Gastroesophageal sphincter (tissue), 4 donors: ENCODE measurements at places on chromosomes 5 and 9.

- ATAC-seq = no peak
Measured at GRCh38 chr5:130601-131131, 38.7 kb downstream of the PLEKHG4B start.

DNA sequence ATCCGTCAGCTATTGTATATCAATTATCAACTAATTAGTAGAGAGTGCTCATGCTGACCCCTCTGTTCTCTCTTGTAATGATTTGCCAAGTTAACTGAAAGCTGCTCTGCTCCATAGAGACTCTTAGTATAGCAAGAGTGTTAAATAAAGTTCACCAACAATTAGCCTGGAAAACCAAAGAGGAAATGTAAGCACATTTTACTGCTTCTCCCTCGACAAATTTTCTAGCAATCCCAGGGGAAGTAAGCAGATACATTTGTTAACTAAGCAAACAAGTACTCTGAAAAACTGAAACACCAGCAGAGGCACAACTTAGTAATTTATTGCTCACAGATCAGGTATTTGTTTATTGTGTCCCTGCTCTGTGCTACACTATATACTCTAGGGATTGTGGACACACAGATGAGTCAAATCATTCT is 162.2 kb downstream of the GLIS3 start:
- ATAC-seq = no peak

DNA sequence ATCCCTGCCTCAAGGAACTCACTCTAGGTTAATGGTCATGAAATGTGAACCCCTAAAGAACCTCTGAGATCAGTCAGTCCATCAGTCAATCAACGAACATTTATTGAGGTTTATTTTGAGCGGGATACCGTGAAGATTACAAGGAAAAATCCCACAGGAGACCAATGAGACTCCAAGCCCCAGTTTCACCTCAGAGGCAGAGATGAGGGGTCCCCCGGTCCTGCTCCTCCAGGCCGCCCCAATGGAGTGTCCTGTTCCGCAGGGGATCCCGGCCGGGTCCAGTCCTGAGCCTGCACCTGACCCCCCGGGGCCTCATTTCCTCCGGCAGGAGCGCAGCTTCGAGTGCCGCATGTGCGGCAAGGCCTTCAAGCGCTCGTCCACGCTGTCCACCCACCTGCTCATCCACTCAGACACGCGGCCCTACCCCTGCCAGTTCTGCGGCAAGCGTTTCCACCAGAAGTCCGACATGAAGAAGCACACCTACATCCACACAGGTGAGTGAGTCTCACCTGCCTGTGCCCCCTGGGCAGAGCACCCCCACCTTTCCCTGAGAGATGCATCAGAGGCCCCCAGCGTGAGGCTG is 11.0 kb downstream of the GFI1B start:
- ATAC-seq = no peak

DNA sequence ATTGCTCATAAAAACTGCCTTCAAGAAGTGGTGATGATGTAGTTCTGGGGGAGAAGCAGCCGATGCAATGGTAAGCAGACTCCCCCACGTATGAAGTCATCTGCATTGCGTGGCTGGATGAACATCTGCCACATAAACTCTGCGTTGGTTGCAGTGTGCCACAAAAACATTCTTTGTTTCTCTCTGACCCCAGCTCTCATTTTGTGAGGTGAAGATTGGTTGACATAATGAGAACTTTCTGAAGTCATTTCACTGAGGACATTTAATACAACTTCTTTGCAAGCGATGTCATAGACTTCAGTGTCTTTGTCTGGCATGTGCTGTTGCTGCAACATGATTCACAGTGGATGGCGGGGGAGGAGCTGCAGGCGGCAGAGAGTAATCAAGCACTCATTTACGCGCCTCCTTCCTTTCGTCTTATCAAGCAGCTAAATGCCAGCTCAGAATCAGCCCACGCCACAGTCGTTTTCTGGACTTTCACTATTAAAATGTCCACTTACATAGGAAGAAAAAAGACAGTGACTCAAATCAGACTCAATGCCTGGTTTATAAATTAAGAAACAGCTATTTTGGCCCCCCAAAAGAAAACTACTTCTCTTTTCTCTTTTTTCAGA is 91.5 kb upstream of the NFIL3 start:
- no peak for ATAC-seq

DNA sequence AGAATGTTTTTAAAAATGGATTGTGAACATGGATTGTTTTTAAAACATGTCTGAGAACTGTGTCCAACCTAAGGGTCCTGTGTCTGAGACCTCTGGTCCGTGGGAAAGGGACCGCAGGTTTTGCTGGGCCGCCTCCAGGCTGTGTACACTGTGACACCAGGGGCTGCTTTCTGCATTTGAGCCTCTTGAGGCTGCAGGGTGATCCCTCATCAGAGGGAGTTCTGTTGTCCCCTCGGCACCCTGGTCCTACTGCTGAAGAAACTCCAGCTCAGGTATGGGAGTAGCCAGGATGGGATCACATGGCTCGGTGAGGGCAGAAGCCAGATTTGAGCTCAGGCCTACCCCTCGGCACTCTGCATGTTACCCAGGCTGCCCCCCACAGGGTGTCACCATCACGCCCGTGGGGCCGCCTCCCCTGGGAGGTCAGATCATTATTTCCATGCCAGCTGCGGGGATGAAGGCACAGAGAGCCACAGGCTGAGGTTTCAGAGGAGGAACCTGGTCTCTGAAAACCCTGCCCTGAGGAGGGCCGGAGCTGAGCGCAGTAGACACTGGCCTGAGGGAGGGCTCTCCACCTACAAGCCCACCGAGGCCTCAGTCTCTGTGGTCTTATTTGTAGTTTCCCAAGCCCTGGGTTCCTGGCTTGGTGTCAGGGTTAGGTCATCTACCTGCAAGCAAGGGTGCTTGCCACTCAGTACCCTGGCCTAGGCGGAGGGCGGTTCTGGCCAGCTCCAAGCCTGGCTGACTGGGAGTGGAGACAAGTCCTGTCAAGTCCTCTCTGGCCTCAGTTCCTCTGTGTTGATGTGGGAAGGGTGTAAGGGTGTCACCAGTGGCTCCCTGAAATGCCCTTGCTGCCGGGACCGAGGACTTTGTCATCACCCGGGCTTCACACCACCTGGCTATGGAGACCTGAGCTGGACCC is 2.8 kb downstream of the PRR7 start:
- ATAC-seq = no peak

DNA sequence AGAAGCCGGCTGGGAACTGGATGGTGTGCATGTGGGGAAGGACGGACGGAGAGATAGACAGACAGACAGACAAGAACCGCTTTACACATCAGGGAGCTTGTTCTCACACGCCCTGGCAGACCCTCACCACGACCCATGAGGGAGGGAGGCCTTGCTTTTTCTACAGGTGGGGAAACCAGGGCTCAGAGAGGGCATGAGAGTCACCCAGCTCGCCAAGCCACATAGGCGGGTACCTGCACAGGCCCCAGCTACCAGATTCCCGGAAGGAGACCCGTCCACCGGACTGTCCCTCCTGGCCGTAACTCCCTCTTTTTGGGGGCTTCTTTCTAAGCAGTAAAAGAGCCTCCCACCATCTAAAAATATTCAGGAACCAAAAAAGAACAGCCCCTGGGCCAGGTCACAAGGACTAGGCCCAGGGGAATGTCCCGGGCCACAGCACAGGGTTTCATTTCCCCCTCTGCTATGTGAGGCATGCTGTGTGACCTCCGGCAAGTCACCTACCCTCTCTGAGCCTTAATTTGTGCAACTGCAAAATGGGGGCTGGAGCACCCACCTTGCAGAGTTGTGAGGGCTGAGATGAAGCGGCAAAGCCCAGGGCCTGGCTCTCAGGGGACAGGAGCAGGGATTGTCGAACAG is 84.4 kb upstream of the SARDH start:
- no peak for ATAC-seq
